ENCODE measurements at places on chromosomes 5 and 9.

- no peak for DNase-seq
These were observed 94.7 kb downstream of the KLHL3 start for GRCh38 chr5:137641148-137641547.

DNA sequence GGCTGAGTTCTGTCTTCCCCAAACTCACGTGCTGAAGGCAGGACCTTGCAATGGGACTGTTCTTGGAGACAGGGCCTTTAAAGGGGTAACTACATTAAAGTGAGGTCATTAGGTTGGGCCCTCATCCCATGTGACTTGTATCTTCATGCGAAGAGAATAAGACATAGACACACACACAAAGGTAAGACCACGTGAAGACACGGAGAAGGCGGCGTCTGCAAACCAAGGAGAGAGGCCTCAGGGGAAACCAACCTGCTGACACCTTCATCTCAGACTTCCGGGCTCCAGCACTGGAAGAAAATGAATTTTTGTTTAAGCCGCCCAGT lies 50.7 kb upstream of the KCNMB1 start:
- DNase-seq: no peak

DNA sequence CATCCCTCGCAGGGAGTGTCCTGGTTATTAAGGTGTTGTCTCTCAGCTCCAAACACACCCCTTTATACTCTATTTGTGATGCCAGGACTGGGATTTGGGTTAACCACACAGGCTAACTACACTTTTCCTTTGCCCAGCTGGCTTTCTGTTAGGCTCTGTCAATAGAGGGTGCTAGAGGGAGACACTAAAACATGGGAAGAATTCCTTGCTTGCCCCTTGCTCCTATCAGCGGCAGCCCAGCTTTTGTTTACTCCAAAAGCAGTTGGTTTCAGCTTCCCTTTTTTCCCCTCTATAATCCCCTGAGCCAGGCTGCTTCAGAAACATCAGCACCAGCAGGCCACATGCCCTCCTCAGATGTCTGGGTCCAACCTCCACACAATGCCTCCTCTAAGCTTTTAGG lies 297.1 kb downstream of the KCTD16 start:
- DNase-seq: peak; percentile 66

GRCh38 chr5:122715095-122715494 lies 59.8 kb upstream of the SNX2 start:
- no peak for DNase-seq

Measured in NCI-H2081 (cell line).